CD8-positive, alpha-beta T cell (primary cell): ENCODE measurements at places on chromosomes 2 and 18. TPM values are rescaled to one million over a fixed set of nuclear protein-coding genes. Genes with fewer than 3 reads are reported as not detected.

GRCh38 chr2:234267534-234267933, 217.0 kb downstream of the SPP2 start:
- no peak for DNase-seq

GRCh38 chr2:236352761-236353593, 88.8 kb upstream of the ASB18 start:
- peak; percentile 34 for DNase-seq

- DNase-seq: no peak
Measured at GRCh38 chr2:166090346-166090745, 37.5 kb downstream of the SCN1A start.

DNA sequence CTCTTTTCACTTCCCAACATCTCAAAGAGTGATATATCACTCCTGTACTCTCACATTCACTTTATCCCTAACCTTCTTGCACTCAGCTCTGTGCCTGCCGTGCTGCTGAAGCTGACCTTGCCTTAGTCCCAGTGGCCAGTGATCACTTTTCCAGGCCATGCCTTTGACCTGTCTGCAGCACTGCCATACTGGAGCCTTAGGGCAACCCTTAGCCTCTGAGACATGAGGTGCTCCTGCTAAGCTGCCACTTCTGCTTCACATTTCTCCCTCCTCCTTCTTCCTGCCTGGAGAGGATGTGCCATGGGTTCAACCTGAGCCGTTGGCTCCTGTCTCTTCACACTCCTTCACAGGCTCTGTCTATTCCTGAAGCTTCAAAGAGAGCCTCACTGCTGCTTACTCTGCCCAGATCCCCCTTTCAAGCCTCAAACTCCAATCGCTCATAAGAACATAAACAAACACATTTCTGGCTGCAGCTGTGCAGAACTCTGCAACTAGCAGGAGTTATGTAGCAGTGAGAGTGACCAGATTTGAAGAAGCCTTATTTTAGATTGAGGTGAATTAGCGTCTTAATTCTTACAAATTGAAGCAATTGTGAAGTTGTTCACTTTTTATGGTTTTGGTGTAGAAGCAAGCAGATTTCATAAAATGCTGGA, 716.2 kb upstream of the FANCL start:
- DNase-seq: no peak

DNA sequence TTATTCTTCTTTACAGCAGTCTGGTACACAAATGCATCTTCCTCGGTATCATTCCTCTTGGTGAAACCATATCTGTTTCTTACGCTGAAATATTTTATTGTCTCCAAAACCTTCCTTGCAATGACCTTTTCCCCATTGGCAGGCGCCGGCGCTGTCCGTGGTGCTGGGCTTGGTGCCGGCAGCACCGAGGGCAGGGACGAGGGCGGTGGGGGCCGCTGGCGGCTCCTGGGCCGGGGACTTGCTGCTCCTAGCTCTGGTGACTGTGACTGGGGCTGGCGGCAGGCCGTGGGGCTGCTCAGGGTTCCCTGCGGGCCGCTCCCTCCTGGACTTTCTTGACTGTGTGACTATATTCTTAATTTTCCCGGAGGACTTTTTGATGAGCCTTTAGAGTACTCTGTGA, 72.5 kb downstream of the GPR39 start:
- no peak for DNase-seq

DNA sequence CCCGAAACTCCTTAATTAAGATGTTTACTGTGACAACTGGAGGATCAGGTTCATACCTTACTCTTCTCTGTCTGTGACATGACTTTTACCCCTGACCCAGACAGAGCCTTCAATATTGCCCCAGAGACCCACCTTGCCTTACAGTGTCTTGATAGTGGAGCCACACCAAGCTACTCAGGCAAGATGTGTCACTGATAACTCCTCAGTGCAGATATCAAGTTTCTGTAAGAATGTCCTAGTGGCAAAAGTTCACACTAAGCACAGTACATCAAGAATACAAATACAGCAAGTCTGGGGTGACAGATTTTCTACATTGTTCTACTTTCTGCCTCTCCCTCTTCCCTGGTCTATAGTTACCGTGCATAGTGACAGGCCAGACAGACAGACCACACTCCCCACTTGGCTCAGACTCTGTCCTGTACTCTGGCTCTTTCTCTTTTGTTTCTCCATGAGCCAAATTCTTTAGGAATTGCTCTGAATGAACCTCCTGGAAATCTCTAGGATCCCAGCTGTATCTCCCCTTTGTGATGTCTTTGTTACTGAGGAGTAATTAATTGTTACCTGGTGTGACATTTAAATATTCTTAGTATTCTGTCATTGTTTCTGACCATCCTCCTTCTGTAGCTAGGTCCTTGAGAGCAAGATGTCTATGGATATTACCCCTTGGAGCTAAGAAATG, 24.1 kb upstream of the APOB start:
- no peak for DNase-seq

- DNase-seq: no peak
Measured at GRCh38 chr2:158006961-158007719, 94.5 kb upstream of the UPP2 start.

GRCh38 chr2:189698020-189698887, 23.8 kb downstream of the ANKAR start:
- DNase-seq: no peak

DNA sequence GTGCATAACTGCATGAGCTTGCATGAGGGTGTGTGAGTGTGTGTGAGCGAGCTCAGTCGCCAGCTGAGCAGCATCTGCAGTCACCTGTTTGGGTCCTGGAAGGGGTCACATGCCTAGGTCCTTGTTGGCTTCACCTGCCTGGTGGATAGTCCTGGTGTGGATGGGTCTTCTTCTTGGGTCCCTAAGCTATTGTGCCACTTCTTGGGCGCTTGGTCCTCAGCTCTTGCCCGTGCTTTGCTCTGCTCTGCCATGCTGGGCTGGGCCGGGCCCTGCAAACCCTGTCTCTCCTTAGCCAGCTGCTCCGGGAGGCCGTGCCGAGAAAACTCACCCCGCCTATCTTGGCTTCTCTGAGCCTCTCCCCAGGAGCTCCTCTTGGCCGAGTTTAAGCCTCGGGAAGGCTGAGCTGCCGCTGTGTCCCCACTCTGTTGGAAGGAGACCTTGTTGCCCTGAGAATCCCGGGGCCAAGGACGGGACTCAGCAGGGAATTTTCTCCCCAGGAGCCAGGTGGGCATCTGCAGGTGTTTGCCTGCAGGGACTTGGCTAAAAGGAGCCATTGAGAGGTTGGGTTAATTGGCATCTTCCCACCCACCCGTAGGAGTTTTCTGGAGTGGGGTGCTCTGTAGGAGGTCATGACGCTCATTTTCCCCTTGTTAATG, 300.8 kb downstream of the NDUFA10 start:
- no peak for DNase-seq

DNA sequence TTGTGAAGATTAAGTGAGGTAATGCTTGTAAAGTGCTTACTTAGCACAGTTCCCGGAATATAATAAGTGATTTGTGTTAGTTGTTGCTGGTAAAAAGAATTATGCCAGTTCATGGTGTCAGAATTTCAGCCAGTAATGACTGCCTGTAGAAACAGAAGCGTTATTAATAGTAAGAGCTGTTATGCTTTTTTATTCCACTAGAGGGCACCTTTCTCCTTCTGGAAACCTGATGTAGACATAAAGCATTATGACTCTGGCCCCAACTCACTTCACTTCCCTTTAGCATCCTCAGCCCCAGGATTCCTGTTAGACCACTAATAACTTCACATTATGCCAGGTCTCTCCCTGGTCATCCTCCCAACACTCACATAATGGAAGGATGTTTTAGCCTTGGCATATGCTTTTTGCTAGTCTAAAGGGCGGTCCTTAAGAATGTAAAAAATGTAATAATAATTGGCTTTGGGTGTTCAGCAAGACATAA, 34.9 kb downstream of the C18orf54 start:
- no peak for DNase-seq

DNA sequence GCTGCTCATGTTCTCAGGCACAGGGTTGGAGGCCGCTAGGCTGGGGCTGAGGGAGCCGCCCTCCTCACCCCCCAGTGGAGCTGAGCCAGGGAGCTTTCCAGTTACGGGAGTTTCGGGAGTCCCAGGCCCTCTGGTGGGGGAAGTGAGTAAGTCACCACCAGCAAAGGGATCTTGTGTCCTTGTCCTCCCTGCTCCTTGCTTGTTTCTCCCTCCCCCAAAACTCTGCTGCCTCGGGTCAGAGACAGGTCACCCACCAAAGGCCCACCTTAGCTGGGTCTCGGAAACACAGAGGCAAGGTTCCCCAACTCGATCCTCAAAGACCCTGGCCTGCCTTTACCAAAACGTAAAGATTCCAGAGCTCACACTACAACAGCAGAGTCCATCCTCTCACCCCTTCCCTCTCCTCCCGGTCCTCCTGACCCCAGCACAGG, 60.5 kb upstream of the POMC start:
- peak; percentile 46 for DNase-seq

DNA sequence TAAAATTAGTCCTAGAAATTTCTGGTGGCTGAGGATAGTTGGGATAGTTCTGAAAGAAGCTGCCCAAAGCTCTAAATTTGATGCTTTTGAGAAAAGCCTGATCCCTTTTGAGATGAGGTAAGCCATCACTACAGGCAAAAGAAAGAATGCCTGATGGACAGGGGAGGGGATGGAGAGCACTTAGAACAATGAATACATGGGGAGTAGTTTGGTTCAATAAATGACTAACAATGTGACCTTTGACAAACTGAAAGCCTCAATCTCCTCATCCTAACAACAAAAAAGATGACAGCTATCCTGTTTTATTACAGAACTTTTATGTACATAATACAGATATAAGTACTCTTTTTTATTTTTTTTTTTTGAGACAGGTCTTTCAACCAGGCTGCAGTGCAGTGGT, 42.7 kb downstream of the GFPT1 start:
- no peak for DNase-seq

GRCh38 chr2:126719833-126720351, 63.9 kb downstream of the GYPC start:
- DNase-seq: no peak

GRCh38 chr2:119255760-119256581, 32.3 kb downstream of the STEAP3 start:
- DNase-seq: no peak

- DNase-seq: no peak
Measured at GRCh38 chr2:24469148-24469650, 21.9 kb upstream of the NCOA1 start.

- no peak for DNase-seq
Measured at GRCh38 chr2:98164256-98164655, 77.3 kb downstream of the VWA3B start.

DNA sequence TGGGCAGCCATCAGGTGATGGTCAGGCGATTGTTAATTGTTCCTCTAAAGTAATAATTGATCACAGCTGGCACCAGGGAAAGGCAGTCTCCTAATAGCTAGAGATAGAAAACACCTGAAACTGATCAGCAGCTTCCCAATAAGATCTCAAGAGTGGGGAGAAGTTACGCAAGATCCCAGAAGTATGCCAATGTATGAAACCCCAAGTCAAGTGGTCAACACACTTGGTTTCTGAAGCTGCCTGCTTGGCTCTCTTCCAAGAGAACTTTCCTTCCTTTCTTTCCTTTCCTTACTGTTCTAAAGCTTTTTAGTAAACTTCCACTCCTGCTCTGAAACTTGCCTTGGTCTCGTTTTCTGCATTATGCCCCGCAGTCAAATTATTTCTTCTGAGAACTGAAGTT, 201.6 kb upstream of the SKOR2 start:
- no peak for DNase-seq

GRCh38 chr2:68995916-68996315, 17.1 kb upstream of the ANTXR1 start:
- no peak for DNase-seq

GRCh38 chr18:8785855-8786482, 80.6 kb downstream of the MTCL1 start:
- DNase-seq: no peak

- no peak for DNase-seq
Measured at GRCh38 chr2:64115808-64116598, 28.2 kb downstream of the PELI1 start.

- no peak for DNase-seq
Measured at GRCh38 chr2:17030047-17030446, 364.4 kb upstream of the CYRIA start.

FOXD4L1 gene
- total RNA-seq: not detected

KIAA2012 gene
- total RNA-seq: not detected

MC2R gene
- not detected for total RNA-seq

RSAD2 gene
- 2.1 TPM for total RNA-seq

DSG4 gene
- not detected for total RNA-seq

GAL3ST2 gene
- total RNA-seq: 1.1 TPM

DYSF gene
- 4.6 TPM for total RNA-seq

PPP4R3B gene
- total RNA-seq: 39.0 TPM

ITPRIPL1 gene
- 6.6 TPM for total RNA-seq

MARCHF7 gene
- total RNA-seq: 76.6 TPM
